Neural crest cell (in vitro differentiated cells): ENCODE measurements at places on chromosomes 3 and 15. TPM values are rescaled to one million over a fixed set of nuclear protein-coding genes. Genes with fewer than 3 reads are reported as not detected.

The C3orf49 gene
- not detected in 2 replicates for total RNA-seq

The BLM gene
- total RNA-seq, result 44.8 and 47.8 TPM in 2 replicates

The NEK10 gene
- 1.6 and 2.7 TPM in 2 replicates for total RNA-seq

The CNTN4 gene
- total RNA-seq, result 2.9 and 4.3 TPM in 2 replicates

The TMEM45A gene
- total RNA-seq, result 18.2 and 18.7 TPM in 2 replicates

The CLDN16 gene
- not detected in 2 replicates for total RNA-seq

The MOBP gene
- total RNA-seq, result not detected in 2 replicates

The SHC4 gene
- total RNA-seq, result 4.9 and 5.0 TPM in 2 replicates

The MTHFS gene
- 11.2 and 11.9 TPM in 2 replicates for total RNA-seq

The HCLS1 gene
- 0.45 and 0.54 TPM in 2 replicates for total RNA-seq

The LRRIQ4 gene
- total RNA-seq, result 0.12 and 0.16 TPM in 2 replicates

The NANOGP8 gene
- 0.34 TPM in 1 of 2 replicates, not detected in the other for total RNA-seq

The CD200 gene
- total RNA-seq, result 66.7 and 67.0 TPM in 2 replicates

The CGNL1 gene
- 1.2 and 1.3 TPM in 2 replicates for total RNA-seq

The GABRR3 gene
- total RNA-seq, result not detected in 2 replicates

The CRYGS gene
- 4.3 and 4.7 TPM in 2 replicates for total RNA-seq

The EIF4G1 gene
- 520 and 529 TPM in 2 replicates for total RNA-seq

The C2CD4A gene
- total RNA-seq, result not detected in 2 replicates

The CMTM8 gene
- 4.4 TPM in 2 replicates for total RNA-seq

The MKRN3 gene
- total RNA-seq, result 3.0 and 3.8 TPM in 2 replicates

The EFCAB12 gene
- 3.1 and 4.0 TPM in 2 replicates for total RNA-seq

The SHISA5 gene
- total RNA-seq, result 117 and 124 TPM in 2 replicates

The HRH1 gene
- not detected in 2 replicates for total RNA-seq

The CEMIP gene
- 0.30 and 0.33 TPM in 2 replicates for total RNA-seq

The GOLGA6L10 gene
- 3.6 and 3.7 TPM in 2 replicates for total RNA-seq
